Stimulated activated CD4-positive, alpha-beta T cell treated with anti-CD3 and anti-CD28 coated beads, Interleukin-1b, Interleukin-23, amount 100 ng/mL, for 24 hours (primary cell): ENCODE measurements at places on chromosomes 4 and X.

DNA sequence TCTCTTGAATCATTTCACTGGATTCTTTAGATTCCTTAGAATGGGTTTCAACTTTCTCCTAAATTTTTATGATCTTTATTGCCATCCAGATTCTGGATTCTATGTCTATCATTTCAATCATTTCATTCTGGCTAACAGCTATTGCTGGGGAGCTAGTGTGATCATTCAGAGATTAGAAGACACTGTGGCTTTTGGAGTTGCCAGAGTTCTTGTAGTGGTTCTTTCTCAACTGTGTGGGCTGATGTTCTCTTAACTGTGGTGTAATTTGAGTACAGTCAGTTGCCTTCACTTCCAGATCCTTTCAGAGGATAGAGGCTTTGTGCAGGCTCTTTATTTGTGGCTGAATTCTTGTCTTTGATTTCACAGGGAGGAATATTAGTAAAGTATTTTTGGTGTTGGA lies 12.1 kb upstream of the CSN2 start:
- no peak for DNase-seq

- DNase-seq = no peak
These were observed 12.2 kb upstream of the TMEM164 start for GRCh38 chrX:109990582-109991276.

GRCh38 chrX:53269536-53270107 lies 11.8 kb downstream of the IQSEC2 start:
- DNase-seq = no peak

DNA sequence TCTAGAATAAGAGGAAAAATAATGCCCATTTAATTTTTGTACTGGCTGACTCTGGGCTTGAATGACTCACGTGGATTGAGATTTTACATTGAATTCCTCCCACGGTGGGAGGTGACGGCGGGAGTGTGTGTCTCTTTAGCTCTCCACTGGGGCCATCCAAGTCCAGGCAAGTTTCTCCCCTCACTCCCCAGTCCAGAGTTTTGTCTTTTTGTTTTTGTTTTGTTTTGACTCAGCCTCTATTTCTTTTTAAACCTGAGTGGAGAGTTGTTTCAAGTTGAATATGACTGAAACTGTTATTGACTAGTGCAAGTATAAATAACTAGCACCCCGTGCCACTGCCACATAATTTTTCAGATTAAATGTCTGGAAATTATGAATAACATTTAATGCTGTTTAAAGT lies 13.6 kb downstream of the CHST7 start:
- peak; percentile 18 for DNase-seq

DNA sequence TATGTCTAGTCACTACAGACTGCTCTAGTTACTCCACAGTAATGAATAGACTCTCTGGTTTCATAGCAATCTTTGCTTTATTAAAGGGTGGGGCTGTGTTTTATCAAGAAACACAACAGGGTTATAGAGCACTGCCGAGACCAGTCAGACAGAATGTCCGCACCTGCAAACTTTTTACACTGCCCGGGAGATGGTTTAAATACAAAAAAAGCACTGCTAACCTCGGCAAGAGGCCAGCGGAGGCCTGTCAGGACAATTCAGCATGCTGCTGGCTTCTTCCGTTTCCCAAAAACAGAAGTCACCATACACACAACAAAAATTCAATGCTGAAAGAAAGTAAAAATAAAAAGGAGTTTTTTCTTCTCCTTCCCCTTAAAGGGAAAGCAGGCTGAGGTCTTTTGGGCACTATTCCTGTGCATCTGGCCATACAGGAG lies 67.4 kb downstream of the IRF2 start:
- DNase-seq = no peak

DNA sequence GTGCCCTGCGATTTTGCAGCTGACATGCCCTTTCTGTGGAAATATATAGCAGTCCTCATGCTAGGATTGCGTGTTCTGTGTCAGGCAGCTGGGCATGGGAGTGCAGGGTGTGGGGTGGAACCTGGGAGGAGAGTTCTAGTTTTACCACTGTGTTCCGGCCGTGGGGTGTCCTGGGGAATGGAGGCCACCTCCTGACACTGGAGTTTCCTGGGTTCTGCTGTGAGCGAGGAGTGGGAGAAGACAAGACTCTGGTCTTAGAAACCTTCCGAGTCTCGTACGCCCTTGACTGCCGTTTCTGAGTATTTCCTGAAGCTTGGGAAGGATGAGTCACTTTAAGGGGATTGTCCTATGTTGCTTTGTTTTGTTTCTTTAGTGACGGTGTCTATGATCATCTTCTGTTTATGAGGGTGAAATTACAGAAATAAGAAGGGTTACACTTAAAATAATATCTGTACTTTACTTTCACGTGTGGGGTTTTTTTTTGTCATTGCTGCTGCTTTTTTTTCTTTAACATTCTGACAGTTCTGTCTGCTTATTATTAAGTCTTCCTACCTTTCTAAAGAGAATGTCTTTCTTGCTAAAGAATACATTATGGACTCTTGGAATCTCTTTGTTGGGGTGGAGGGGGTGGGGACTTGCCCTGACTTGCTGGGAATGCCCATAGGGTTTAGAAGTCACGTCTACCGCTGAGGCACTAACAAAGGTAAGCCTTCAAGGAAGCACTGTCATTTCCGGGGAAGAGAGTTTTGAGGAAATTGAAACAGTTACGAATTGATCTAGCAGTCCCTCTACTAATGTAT lies 19.1 kb downstream of the CD99 start:
- no peak for DNase-seq

DNA sequence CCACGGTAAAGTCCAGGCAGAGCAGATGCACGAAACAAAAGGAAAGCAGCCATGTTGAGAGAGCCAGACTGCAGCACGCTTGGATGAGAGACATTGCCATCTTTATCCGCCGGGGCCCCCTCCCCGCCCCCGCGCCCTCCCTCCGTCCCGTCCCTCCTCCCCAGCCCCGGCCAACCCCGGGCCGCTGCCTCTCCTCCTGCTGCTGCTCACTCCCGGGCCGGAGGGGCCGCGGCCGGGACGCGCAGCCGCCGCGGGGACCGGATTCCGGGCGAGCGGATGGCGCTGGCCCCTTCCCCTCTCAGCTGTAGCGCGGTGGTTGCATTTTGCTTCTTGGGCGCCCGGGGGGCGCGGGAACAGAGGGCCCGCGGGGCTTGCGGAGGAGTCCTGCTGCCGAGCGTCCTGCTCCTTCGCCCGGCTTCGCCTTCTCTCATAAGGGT lies 542 bp downstream of the RNF150 start:
- DNase-seq = no peak

- no peak for DNase-seq
These were observed 15.3 kb upstream of the NSUN7 start for GRCh38 chr4:40734497-40734896.

DNA sequence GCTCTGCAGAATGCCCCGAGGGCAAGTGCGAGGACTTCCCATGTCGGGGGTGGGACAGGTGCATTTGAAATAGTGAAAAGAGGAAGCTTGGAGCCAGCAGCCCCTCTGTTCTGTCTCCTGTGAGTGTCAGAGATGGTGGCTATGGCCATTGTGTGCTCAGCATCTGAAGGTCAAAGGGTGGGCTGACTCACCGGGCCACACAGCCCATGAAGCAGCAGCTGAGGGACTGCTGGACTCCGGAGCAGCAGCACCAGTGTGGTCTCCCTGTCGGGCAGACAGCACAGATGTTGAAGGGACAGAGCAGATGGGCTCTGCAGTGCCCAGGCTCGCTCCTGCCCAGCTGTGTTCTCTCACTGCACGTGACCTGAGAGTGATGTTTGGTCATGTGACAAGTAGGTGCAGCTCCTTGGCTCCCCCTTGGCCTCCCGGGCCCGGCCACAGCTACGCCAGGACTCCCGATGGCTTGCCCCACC lies 53.5 kb downstream of the TBC1D14 start:
- DNase-seq = no peak

GRCh38 chr4:118904418-118904817 lies 15.8 kb downstream of the SYNPO2 start:
- no peak for DNase-seq

DNA sequence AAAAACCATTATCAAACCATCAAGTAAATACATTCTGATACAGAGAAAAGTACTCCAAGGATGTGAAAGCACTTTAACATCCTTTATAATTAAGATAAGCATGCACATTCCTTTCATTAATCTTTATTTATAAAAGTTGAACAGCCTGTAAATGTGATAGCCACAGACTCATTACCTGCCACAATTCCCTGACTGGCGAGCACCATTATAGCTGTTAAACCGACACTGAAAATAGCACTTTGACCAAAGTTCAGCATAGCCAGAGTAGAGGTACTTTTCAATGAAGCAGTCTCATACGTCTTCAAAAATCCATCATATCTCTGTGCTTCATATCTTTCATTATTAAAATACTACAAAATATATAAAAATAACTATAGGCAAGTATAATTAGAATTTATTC lies 84.7 kb downstream of the ABCB7 start:
- DNase-seq = no peak

DNA sequence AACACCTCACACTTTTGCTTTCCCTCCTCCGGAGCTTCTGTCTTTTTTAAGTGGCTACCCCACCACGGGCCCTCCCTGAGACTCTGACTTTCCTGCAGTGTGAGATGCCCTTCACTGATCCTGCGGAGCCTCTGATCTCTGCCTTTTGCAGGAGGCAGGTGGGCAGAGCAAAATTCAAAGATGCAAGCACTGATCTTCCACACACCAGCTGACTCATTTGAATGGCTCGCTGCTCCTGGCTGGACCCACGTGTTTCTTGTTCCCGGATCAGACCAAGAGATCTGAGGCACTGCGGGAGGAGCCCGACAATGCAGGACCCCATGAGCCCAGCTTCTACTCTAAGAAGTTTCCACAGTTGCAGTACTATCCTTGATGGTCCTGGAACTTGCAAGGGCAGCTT lies 1607.9 kb upstream of the TENM3 start:
- no peak for DNase-seq

DNA sequence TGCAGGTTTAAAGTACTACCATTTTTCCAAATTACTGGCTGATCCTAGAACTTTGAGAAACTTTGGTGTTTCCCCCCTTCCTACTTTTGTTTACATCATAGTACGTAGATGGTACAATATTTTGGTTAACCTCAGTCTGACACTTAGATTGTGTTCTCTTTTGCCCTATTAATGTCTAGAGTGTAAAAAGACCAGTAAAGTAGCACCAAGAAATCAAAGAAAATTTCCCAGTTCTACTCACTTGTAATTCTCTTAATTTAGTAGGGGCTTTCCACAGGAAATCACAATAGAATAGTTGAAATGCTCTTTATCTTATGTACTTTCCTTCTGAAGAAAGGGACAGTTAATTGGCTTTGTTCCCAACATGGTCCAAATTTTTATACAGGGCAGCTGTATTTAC lies 51.6 kb downstream of the NFKB1 start:
- DNase-seq = no peak

DNA sequence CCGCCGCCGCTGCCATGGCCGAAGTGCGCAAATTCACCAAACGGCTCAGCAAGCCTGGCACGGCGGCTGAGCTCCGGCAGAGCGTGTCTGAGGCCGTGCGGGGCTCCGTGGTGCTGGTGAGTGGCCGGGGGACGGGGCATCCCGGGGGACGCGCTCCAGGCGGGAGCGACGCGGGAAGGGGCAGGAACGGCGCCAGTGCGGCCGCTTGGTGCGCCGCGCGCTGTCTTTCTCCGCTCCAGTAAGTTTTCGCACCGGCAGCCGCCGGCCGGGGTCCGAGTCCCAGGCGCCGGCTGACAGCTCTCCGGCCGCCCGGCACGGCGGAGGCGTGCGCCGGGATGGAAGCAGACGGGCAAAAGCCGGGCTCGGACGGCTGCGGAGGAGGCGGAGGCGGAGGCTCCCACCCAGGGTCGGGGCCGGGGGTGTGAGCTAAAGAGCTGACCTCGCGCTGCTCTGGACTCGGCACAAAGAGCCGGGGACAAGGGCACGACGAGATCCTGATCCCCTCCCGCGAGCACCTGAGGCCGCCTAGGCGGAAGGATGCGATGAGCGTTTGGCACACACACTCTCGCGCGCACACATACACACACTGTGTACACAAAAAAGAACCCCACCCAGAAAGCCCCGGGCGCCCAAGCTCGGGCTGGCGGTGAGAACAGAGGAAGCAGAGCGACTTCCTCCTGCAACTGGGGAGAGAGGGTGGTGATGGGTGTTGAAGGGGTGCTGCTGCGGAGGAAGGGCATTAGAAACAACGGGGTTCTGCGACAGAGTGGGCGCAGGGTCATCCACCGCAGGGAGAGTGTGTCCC lies 545 bp downstream of the DOCK11 start:
- no peak for DNase-seq

GRCh38 chrX:150060406-150060805 lies 122.1 kb upstream of the EOLA2 start:
- DNase-seq = no peak

GRCh38 chrX:81259714-81260395 lies 58.0 kb downstream of the SH3BGRL start:
- DNase-seq = no peak

DNA sequence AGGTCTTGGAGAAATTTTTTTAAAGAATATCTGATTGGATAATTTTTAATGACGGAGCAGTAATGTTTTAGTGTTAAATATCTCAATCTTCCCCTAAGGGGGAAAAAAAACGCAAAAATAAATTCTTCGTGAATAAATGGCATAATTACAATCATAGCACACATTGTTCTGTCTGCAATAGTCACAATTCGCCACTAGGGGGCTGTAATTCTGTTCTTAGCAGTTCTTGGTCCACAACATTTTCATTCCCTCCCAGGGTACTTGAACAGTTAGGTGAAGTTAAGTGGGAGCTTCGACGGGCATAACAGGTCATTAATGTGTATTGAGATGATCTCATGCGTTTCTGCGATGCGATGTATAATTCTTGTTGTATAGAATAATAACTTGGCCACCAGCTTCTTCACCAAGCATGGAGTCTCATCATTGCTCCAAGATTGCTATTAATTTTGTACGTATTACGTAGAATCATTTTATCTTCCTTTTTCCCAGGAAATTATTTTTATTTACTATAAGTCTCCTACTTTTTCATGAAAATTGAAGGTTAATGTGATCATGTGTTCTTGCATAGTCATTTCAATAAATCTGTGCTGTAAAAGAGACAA lies 27.2 kb downstream of the HTR2C start:
- no peak for DNase-seq

GRCh38 chr4:1642196-1642951 lies 41.7 kb downstream of the FAM53A start:
- DNase-seq = no peak

GRCh38 chr4:149029056-149029651 lies 586.9 kb upstream of the NR3C2 start:
- DNase-seq = no peak
